ENCODE measurements at places on chromosomes 11 and 22.

- no peak for DNase-seq
These were observed 2.9 kb downstream of the KLHL35 start for GRCh38 chr11:75429902-75430713.

GRCh38 chr22:38137876-38138687 is 27.6 kb upstream of the BAIAP2L2 start:
- no peak for DNase-seq

DNA sequence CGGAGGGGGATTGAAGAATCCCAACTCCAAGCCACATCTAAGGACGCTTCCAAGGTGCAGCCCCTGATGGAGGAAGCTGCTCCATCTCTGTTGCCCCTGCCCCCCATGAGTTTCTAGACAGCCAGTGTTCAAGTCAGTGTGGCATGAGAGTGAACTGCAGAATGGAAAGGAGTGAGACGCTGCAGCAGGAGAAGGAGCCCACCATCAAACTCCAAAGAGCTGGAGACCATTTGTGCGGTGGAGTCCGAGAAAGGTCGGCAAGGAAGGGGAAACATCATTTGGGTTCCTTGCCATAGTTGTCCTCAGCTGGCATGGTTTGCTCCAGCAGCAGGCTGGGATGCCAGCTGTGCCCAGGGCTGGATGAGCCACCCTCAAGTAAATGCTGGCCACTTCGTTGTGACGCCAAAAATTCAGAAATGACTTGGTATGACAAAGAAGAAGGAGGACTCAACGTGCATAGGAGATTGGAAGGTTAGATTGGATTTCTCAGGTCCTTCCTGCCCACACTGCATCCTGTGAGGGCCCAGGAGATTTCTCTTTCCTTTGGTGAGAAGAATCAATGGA is 16.4 kb downstream of the APOL2 start:
- DNase-seq = no peak

GRCh38 chr11:103887001-103887658 is 149.3 kb upstream of the DDI1 start:
- DNase-seq = no peak

GRCh38 chr11:8841899-8842298 is 69.1 kb upstream of the AKIP1 start:
- DNase-seq = no peak

DNA sequence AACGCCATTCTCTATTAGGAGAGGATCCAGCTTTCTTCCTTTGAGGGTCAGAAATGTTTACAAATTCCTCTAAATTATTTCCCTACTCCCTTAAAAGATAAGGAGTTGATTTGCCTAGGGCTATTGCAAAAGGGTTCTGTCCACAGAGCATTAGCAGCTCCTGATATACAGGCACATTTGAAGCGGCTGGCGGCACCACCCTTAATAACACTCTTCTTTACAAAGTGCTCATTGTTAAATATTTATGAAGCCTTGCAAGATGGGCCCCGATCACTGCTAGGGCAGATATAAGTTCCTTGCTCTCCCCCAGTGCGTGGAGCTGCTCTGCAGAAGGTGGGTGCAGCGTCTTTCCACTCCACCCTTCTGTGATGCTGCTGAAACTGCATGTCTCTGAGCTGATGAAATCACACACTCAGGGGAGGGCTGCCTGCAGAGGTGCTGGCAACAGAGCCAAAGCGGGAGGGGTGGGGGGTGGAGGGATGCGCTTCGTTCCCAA is 116.7 kb upstream of the NTM start:
- DNase-seq = no peak

DNA sequence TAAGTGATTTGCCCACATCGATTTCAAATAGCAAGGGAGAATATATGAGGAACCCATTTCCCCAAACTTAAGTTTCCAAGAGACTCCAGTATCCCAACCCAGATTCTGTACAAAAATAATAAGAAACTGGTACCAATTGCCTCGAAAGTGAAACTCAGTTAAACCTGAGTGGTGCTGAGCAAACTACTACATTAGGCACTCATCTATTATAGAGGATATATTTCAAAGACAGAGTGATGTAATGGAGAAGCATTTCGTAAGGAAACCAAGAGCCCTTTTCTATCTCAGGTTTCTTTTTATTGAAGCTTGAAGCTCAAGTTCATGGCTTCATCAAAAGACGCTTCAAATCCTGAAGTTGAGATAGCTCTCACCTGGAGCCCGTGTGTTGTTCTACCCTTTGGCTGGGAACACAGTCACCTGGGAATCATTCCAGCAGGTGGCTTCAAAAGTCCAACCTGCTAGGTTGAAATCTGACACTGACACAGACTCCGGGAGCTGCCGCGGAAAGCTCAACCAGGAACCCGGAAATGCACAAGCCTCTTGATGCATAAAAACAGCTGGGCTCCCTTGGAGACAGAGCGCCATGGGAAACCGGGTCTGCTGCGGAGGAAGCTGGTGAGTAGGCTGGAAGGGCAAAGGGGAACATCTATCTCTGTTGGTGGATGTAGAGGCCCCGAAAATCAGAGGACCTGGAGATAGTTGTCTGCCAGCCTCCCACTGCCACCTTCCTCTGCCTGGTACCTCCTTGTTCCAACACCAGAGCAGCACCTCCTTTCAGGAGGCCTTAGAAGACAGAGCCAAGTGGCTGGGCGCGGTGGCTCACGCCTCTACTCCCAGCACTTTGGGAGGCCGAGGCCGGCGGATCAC is at the start of gene C11orf52:
TSS of gene C11orf52 (plus strand) at position 524 of the 867 bp plus-strand sequence. CDS start at position 584, 60 bp downstream.
- no peak for DNase-seq

DNA sequence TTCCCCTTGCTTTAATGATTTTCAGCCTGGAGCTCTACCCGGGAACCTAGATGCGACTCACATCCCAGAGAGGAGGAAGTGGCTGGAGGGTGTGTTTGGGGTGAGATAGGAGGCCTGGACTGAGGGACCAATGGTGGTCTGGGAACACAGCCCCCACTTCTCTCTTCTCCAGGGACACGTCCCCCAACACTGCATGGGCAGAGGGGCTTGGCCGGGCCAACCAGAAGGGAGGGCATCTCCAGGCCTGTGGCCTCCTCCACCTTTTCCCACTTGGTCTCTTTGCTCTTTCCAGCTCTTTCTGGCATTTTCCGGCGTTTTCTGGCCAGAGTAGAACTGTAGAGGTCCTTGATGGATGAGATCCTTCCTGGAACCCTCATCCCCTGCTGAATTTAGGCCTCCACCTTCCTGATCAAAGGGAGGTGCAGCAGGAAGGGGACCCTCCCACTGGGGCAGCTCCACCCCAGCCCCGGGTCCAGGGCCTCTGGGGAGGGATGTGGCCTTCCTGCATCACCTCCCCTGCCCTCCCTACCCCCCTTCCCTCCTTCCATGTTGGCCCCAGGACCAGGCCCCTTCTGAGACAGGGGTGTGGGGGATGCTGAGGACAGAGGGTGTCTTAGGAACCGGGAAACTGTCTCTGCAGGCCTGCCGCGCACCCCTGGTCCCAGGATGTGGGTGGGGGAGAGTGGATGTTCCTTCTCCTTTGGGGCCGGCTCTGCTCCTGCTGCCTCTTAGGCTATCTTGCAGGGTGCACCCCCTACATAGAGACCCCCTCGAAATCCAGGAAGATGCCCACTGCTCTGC is 24.4 kb downstream of the MRGPRG start:
- DNase-seq = no peak

DNA sequence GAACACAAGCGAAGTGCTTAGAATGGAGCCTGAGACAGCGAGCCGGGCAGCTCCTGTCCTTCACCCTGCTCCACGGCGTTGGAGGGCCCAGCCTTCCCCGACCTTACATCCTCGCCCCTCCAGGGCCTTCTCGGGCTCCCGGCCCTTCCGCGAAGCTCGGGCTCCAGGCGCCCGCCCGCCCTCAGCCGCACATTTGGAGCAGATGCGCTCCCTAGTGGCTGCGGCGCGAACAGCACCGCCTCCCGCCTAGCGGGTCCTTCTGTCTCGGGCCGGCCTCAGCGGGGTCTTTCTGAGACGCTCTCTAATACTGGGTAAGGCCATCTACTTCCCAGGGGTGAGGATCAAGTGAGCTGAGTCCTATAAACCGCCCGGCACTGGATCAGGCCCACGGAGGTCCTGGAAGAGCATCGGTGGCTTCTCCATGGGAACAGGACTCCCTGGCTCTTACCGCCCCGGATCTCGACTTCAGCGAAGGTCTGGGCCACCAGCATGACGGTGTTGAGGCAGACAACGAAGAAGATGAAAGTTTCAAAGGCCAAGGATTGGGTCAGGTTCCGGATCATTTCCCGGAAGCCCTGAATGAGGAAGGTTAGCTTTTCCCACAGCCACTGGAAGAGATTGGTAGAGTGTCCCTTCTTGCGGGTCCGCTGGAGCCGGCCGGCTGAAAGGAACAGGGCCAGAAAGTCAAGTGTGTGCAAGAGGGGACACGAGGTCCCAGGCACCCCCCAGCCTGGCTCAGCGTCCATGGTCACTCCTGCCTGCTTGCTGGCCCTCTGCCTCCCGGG is 3.7 kb downstream of the CATSPER1 start:
- DNase-seq = peak; percentile 94

DNA sequence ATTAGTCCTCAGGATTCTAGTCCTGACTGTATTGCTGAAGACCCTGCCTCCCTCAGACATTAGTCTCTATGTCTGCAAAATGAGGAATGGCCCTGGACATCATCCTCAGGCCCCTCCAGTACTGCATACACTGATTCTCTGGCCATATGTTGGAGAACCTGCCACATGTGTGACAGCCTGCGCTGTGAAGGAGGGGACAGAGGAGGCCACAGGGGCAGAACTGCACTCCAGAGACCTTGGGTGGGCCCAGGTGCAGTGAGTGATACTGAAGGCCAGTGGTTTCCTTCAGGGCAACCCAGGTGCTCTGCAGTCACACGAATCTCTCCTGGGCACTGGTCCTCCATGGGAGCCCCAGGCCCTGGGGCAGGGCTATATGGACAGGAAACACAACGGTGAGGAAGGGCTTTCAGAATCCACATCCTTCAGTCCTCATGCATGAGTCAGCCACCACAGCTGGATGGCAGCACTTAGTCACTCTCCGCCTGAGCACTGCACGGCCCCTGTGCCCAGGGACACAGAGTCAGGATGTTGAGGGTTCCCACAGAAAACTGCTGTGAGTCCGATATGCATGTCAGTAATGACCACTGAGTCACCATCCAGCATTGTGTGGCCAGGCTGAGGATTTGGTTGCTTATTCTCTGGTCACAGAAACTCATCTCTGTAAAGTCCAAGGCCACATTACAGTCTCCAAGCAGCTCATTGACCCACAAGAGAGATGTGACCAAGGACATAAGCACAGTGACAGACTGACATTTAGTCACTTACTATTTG is 39.7 kb downstream of the ME3 start:
- DNase-seq = peak; percentile 93

GRCh38 chr11:68707527-68707926 is 23.2 kb downstream of the GAL start:
- DNase-seq = no peak

DNA sequence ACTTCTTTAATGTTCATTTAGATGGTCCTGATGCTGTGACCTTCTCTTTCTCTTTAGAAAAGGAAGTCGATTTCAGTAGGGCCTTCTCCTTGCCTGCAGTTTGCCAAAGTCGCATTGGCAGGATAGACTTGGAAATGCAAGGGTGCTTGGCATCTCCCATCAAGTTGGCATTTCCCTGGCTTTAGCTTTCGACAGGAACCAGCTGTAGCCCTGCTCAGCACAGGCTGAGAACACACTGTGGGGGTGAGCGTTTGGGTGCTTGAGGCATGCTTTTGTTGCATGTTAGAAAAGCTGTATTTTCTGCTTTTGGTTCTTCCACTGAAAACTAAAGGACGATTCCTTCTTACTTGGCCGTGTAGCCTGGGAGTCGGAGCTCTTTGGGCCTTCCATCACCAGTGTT is 37.7 kb downstream of the LDLRAD3 start:
- DNase-seq = no peak

- DNase-seq = no peak
These were observed 417.0 kb upstream of the DDI1 start for GRCh38 chr11:103619480-103619879.

DNA sequence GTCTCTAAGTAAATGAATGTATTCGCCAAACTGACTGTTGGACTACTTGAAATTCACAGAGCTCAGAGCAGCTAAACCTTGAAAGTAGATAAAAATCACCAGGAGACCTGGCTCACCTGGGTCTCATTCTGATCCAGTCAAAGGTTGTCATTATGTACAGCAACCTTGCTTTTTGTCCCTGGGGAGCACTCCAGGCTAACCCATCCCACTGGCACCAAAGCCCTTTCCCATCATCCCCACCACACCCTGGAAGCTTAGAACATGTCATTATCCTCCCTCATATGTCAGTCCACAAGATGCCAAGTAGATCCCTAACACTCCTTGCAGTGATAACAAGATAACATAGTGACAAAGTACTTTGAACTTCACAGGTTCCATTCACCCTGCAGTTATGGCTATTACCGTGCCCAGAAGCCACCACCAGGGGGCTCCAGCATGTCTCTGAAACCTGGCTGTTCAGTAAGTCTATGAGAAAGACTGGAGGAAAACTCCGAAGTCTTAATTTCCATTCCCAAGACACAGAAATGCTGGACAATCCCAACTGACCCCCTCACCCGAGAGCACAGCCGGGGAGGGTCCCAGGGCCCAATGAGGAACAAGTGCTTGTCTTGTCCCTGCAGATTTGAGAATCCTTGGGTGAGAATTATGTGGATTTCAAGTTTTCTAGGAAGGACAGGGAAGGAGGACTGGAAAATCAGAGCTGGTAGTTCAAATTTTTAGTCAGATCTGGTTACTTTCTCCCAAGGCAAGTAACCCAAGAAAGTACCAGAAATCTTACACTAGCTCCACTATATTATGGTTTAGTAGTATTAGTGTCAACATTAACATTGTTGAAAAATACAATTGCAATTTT is 43.0 kb upstream of the USP47 start:
- peak; percentile 49 for DNase-seq

DNA sequence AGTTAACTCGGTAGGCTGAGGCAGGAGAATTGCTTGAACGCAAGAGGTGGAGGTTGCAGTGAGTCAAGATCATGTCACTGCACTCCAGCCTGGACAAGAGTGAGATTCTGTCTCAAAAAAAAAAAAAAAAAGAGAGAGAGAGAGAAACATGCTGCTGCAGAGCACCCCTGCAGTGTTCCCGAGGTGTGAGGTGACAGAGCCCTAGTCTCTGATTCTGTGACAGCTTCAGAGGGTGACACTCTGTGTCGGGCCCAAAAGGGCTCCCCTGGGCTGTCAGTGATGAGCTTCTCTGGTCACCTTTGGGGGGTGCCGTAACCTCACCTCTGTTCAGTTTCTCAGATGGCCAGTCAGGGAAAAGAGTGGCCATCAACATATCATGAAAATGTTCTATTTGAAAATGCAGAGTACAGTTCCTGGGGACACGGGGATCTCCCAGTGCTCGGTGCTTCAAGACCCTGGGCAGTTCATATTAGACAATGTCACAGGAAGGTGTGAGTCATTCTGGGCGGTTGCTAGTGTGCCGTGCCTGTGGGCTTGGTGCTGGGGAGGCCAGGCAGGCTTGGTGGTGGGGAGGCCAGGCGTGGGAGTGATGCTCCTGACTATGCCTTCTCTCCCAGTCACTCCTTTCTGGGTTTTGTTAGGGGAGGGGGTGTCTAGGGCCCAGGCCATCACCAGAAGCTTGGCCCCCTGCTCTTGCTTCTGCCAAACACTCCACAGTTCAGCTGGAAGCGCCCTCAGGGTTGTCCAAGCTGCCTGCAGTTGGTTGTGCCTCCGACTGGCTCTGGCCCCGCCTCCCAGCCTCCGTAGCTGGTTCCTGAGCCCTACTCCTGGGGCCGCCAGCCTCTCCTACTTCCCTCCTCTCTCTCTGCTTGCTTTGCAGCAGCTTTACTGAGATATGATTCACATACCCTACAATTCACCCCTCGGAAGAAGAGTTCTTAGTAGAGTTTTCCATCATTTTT is 52.5 kb upstream of the CLDN5 start:
- DNase-seq = peak; percentile 59

- no peak for DNase-seq
These were observed 14.7 kb upstream of the TTLL12 start for GRCh38 chr22:43201486-43202219.

Measured in HTR-8/SVneo (cell line).